DND-41 (cell line): ENCODE measurements at places on chromosomes 4 and X.

- no peak for DNase-seq
Measured at GRCh38 chr4:110010797-110011196, 98.1 kb downstream of the EGF start.

DNA sequence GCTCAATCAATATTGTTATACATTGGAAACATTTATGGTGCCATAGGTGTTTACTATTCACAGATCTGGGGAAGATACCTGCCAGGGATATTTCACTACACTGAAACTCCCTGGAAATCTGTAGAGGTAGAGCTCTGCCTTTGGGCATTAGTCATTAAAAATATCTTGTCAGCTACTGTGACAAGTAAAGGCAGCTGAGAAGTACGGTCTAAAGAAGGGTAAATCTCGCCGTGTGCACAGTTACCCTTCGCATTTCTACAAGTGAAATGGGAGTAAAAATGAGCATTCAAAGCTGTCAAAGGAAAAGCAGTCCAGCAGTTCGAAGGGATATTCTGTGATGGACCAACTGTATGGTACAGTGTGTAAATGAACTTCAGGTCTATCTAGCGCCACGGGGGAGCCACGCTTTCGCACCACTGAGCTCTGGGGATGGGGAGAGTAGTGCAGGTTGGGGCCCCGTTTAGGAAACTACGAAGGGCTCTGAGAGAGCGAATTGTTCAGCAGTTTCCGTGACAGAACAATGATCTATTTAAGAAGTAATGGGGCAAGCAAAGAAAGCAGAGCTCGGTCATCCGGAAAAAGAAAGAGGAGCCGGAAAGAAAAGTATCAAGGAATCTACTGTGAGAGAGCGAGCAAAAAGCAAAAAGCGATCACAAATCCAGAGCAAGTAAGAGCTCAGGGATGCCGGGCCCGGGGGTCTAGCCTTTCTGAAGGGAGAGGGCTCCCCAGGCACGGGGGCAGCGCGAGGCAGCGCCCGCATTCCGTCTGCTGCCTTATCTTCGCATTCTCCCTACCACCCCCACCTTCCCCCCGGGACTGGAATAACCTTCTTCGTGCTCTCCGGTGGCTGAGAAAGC is 646 bp downstream of the TIGD4 start:
- DNase-seq, result peak; percentile 10

DNA sequence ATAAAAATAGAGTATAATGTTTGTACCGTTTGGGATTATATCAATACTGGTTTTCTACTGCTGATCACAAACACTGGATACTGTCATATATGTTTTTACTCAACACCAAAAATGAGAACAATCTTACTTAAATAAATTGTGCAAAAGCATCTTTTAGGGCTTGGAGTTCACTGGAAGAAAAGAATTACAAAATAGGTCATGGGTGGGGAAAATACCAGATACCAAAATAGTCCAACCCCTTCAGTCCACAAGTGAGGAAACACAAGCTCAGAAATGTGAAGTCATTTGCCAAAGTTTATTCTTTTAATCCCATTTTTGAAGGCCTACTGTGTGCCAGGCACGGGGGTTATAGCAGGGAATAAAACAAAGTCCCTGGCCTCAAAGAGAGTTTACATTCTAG is 64.4 kb downstream of the ADGRG2 start:
- no peak for DNase-seq

GRCh38 chr4:169620880-169621248 is 486 bp downstream of the CLCN3 start:
- DNase-seq, result peak; percentile 28

DNA sequence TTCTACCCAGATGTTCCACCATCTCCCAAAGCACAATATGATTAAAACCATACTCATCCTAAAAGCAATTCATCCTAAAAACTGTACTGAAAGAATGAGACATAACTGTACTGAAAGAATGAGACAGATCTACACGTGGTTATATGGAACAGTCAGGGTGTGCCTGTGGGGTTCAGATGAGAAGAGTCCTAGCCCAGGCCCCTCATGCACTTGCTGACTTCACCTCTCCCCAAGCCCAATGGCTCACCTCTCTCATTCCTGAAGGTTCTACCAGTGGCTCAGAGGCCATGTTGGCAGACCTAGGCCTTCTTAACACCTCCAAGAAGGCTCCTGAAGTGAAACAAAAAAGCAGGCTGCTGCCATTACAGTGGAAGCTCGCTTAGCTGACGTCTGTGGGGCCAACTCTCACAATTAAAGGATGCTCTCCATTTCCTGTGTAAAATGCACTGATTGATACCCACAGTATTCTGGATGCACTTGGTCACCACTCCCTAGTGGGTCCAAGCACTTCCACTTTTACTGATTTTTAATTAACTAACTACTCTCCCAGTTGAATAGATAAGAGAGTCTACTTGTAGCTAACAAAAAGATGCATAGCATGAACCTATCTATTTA is 3.8 kb downstream of the PLAC1 start:
- no peak for DNase-seq
